ENCODE measurements at places on chromosomes 4 and X. TPM values are rescaled to one million over a fixed set of nuclear protein-coding genes. Genes with fewer than 3 reads are reported as not detected.

Gene TASL
- not detected for total RNA-seq

Gene KIF4A
- 52.9 TPM for total RNA-seq

Gene CT45A1
- not detected for total RNA-seq

Gene CXCL8
- total RNA-seq: 0.35 TPM

Gene TMSB15C
- not detected for total RNA-seq

Gene SLC2A9
- 0.28 TPM for total RNA-seq

Gene CYLC1
- not detected for total RNA-seq

Gene BEX4
- total RNA-seq: 1.0 TPM

Gene ADGRL3
- total RNA-seq: 0.90 TPM

Gene RAB40AL
- 2.1 TPM for total RNA-seq

Gene GLRA3
- 0.39 TPM for total RNA-seq

Gene C4orf50
- total RNA-seq: not detected

Gene NAP1L3
- not detected for total RNA-seq

Gene SUPT20HL2
- total RNA-seq: not detected

Gene ANXA3
- 139 TPM for total RNA-seq

Gene CAMK2D
- total RNA-seq: 7.1 TPM

Gene ATP2B3
- total RNA-seq: not detected

Gene DDIT4L
- total RNA-seq: 1.0 TPM

Gene PRDM8
- 0.88 TPM for total RNA-seq

Gene CCDC149
- total RNA-seq: 8.1 TPM

Gene GPC3
- total RNA-seq: not detected

Gene DGKK
- not detected for total RNA-seq

Gene SPANXN4
- not detected for total RNA-seq

Gene CCDC120
- total RNA-seq: 23.9 TPM

Gene TADA2B
- total RNA-seq: 9.6 TPM

Gene DMD
- total RNA-seq: 25.3 TPM

Gene EPHA5
- total RNA-seq: not detected

Gene CACNA1F
- total RNA-seq: not detected

Gene IBSP
- total RNA-seq: not detected

Gene MAGEA2B
- total RNA-seq: 35.3 TPM

Gene RS1
- total RNA-seq: not detected

Gene CENPVL2
- total RNA-seq: not detected

Gene PNMA3
- total RNA-seq: not detected

Gene SLC16A2
- not detected for total RNA-seq

Gene KCNE5
- total RNA-seq: 0.90 TPM

Gene JADE1
- 23.1 TPM for total RNA-seq

Gene FGFBP1
- 11.1 TPM for total RNA-seq

Gene HSFX4
- not detected for total RNA-seq

Gene STAP1
- total RNA-seq: not detected

Gene ELMOD2
- 24.7 TPM for total RNA-seq

Gene MAGED1
- 118 TPM for total RNA-seq

Gene GUCY1A1
- total RNA-seq: 0.17 TPM

Gene ATP1B4
- total RNA-seq: not detected

All from PC-9 (cell line).